Endodermal cell (in vitro differentiated cells): ENCODE measurements at places on chromosomes 11 and 22.
A peak's percentile ranks its signal among the peaks of the same experiment; 100 is the strongest.

DNA sequence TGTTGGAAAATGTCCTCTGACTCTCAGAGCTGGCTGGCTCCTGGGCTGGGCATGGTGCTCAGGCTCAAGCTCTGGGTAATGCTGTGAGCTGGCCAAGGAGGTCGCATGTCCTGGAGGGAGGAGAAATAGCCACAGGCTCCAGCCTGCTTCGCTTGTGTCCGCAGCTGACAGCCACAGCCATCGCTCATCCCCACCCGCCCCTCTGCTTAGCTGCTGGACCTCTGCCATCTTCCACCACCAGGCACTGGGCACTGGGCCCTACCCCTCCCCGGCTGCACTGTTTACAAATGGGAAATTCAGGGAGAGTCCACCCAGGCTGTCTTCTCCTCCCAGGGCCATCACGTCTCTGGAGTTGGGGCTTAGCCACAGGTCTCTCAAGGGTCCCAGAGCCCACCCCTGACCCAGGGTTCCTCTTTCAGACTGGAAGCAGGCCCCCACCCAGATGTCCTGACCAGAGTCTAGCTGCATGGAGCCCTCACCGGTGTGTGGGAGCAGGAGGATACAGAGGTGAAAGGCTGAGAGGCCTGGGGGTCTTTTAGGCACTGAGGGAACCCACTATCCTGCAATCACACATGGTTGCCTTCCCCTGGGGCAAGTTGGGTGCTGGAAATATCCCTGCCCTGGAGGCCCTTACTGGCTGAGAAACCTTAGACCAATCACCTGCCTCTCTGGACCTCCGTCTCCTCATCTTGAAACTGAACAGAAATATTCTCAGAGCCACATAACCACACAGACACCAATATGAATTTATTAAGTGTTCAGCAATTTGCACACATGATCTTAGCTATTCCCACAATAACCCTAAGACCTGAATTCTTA is 62.7 kb downstream of the CD82 start:
- peak; percentile 53 for DNase-seq

DNA sequence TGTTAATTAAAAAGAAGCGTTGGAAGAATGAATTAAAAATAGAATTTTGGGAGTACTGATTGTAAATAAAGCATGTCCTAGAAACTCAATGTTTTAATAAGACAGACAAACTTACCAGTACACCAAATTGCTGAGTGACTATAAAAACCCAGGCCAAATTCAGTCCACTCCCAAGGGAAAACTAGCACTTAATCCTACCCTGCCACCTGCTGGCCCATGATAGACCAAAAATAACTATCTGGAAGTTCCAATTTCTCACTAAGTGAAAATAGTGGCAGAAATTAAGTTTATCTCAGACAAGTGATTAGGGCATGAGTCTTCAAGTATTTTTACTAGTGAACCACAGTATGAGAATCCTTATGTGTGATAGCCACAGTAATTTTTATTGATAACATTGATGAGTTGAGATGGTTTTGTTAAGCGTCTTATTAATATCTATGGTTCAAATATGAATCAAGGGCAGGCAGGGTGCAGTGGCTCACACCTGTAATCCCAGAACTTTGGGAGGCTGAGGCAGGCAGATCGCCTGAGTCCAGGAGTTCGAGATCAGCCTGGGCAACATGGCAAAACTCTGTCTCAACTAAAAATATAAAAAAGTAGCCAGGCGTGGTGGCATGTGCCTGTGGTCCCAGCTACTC is 9.8 kb upstream of the DDX10 start:
- DNase-seq = peak; percentile 76

- no peak for DNase-seq
Observed at GRCh38 chr22:36259615-36260300, 6.8 kb downstream of the APOL1 start.

DNA sequence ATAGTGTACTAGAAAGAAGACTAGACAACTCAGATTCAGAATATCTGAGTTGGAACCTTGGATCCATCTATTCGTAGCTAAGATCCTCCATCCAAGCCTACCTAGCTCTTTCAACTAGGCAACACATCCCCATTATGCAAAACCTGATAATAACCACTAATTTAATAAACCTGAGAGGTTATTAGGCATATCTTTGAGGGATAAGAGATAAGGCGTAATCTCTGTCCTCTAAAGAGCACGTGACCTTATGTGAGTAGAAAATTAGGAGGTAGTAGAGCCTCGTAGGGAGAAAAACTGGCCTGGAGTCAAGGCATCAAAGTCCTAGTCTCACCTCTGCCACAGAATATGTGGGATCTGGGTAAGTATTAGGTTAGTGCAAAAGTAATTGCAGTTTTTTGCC is 87.8 kb downstream of the FAM168A start:
- no peak for DNase-seq

- no peak for DNase-seq
Observed at GRCh38 chr22:37940698-37941376, 12.6 kb downstream of the C22orf23 start.

DNA sequence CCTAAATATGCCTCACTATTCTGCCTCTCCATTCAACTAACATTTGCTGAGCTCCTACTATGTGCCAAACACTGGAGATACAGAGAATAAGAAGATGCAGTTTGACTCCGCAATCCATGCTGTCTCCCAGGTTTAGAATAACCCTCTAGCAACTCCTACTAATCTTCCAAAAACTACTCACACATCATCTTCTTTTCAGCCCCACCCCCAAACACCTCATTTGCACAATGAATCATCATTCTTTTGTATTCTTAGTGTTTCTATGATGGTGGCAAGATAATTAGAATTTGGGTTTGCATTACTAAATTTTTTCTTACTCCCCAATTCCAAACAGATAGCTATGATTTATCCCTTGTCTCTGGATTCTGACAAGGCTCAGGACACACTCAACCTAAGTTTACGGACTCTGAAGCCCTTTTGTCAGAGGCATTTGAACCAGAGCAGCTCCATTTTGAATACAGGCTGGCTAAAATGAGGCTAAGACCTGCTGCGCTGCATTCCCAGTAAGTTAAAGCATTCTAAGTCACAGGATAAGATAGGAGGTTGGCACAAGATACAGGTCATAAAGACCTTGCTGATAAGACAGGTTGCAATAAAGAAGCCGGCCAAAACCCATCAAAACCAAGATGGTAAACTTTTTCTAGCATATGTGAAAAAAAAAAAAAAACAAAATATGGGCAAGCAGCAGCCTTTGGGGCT is 1038.9 kb downstream of the DLG2 start:
- DNase-seq = peak; percentile 54

DNA sequence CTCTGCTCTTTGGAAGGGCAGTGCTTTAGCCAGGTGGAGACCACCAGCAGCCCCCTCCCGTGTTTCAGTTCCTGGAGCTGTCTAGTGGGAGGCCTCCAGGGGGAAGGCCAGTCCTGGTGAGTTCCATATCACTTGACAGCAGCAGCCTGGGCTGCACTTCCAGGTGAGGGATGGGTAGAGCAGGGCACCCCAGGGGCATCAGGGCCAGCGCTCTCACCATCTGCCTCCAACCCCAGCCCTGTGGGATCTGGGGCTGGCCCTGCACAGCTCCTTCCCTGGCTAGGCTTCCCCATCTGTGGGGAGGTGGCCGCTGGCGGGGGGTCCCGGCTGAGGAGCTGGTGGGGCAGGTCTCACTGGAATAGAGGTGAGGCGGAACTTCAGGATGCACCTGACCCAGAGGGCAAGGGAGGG is 60.5 kb downstream of the MORC2 start:
- no peak for DNase-seq

DNA sequence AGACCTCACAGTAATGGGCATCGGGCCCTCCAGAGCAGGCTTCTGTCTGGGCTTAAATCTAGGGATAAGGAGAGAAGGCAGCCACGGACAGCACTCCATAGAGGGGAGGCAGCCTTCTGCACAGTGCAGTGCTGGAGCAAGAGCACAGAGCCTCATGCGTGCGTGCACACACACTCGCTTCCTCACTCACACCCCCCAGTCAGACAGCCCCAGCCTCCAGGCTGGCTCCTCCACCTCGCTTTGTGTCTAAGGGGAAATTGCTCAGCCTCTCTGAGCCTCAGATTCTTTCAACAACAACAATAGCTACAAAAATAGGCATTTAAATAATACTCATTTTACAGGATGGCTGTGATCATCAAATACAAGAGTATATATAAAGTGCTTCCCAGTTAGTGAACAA is 26.7 kb upstream of the ETS1 start:
- DNase-seq = no peak

DNA sequence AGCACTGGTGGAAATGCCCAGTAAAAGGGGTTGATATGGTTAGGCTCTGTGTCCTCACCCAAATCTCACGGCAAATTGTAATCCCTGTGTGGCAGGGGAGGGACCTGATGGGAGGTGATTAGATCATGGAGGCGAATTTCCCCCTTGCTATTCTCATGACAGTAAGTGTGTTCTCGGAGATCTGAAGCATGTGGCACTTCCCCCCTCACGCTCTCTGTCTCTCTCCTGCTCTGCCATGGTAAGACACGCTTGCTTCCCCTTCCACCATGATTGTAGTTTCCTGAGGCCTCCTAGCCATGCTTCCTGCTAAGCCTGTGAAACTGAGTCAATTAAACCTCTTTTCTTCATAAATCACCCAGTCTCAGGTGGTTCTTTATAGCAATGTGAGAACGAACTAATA is 37.4 kb downstream of the PACSIN2 start:
- DNase-seq = no peak

DNA sequence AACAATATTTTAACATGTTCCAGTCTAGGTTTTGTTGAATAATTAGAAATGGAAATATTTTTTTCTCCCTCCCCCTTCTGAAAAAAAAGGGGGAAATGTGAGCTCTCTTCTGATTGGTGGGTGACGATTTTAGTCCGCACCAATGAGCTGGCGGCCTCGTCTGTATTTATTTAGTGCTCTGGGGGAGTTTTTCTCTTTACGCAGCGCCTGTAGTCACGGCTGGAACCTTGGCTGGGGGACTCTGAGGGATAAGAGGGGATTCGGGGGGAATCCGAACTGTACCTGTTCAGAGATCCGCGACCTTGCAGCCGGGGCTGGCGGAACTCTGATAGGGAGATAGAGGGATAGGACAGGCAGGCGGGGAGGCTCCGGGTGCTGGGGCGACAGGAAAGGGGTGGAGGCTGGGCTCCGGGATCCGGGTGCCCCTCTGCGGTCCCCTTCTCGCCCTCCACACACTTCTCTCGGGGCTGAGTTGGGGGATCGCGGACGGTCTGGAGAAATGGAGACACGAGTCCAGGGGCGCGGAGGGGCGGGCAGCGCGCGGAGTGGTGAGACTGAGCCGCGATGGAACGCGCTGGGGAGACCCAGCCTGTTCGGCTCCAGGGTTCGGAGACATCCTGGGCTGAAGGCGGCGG is 99.7 kb upstream of the HSD17B12 start:
- peak; percentile 78 for DNase-seq

DNA sequence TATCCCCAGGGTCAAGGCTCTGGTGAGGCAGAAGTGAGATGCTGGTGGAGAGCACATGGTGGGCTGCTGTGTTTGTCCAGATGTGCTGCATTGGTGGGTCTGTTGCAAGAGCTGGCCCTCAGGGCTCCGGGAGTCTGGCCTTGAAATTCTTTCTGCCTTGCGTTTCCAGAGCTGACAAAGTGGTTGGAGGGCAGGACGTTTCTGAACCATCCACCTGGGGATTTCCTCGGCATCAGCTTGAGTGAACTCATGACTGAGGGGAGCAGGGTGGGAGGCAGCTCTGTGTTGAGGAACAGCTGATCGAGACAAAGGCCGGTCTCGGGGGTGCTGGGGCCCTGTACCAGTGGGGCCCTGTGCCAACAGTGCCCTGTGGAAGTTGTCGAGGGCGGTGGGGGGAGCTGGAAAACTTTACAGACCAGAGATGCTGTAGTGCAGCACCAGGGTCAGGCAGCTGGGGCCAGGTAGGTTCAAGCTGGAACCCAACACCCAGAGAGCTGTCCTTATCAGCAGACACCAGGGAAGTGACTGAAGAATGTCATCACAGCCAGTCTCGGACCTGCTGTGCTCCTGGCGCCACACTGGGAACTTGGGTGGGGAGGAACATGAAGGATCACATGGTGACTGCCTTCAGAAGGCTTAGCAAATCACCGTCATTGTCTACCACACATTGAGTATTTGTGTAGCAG is 4.9 kb downstream of the TSKU start:
- DNase-seq = peak; percentile 87

DNA sequence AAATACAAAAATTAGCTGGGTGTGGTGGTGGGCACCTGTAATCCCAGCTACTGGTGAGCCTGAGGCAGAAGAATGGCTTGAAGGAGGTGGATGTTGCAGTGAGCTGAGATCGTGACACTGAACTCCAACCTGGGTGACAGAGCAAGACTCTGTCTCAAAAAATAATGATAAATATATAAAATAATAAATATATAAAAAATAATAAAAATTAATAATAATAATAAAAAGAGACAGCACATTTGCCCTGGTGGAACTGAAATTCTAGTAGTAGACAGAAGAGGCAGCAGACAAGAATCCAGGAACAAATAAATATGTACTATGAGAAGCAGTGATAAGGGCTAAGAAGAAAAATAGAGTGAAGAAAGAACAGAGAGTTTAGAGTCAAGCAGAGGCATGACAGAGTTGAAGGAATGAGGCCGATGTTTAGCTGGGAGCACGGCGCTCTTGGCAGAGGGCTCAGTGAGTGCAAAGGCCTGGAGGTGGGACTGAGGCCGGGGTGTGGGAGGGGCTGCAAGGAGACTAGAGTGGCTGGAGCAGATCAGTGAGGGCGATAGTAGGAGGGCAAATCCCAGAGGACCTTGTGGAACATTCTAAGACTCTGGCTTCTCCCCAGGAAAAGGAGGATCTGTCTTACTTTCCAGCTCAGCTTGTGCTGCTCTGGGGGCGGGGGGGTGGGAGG is 410.3 kb downstream of the MN1 start:
- DNase-seq = peak; percentile 70

DNA sequence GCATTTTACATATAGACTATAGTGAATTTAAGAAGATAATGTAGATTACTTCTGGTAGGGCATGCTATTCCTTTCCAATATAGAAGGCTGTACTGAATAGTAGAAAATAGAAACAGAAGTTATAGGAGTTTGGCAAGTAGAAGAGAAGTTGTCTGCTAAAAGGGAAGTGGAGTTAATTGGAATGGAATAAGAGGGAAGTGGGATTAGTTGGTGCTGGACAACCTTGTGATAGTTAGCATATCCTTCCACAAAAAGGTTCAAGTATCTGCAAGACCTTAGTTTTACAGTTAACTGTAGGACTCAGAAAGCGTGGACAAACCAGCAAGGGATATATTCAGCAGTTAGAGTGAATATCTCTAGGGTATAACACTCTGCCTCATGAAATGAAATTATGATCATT is 185.5 kb downstream of the SWAP70 start:
- DNase-seq = no peak

DNA sequence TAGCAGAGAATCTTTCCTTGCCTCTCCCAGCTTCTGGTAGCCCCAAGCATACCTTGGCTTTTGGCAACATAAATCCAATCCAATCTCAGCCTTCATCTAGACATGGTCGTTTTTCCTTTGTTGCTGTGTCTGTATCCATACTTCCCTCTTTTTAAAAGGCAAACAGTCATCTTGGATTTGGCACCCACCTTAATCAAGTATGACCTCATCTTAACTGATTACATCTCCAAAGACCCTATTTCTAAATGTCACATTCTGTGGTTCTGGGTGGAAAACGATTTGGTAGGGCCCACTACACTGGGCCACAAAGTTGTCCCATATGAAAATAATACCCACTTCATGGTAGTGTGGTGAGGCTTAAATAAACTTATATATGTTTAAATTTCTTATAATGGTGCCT is 852 bp downstream of the BUD13 start:
- no peak for DNase-seq
